ENCODE measurements at places on chromosomes 6 and 20. TPM values are rescaled to one million over a fixed set of nuclear protein-coding genes. Genes with fewer than 3 reads are reported as not detected.

DNA sequence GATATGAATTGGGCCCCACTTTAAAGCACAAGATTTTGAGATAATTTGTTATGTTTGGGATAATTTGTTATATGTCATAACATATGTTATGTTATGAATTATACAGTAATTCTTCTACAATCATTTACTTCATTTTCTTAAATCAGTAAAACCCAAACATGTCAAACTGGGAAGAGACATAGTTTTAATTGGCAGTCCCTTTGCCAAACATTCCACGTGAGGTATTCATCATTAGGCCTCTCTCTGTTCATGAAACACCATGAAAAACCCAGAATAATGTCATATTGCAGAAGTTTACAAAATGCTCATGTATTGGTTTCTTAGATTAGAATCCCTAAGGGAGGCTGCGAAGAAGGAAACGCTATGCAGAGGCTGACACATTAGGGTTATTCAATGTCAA is 89.4 kb upstream of the PDE10A start:
- DNase-seq, result no peak

DNA sequence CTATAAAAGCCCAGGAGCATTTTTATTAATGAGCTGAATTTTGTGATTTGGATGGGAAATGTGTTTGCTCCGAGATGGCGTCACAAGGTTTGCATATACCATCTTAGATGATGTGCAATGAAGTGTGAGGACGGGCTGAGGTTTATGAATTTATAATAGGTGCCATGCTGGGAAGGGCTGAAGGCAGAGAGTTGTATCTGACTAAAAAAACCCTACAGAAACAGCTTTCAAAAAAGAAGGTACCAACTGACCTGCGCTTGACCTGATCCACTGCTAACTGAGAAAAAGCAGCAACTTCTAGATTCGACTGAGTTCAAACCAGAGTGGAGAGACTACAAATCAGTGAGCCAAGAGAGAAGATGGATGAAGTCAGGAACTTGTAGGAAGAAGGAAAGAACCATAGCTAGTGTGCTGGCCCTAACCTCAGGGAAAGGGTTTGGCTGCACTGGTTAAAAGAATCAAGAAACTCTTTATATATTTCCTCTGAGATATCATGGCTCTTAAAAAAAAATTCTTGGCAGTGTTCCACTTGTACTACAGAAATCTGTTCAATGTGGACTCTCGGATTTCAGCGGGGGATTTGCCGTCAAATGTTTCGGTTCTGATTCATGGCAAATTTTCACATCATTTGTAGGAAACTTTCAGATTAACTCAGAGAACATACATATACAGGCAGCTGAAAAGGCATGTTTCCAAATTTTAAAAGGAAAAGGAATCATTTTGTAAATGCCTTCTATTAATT is 56.5 kb upstream of the HDGFL1 start:
- peak; percentile 15 for DNase-seq

GRCh38 chr6:91420243-91420642 is 833.4 kb upstream of the MAP3K7 start:
- no peak for DNase-seq

GRCh38 chr20:51602131-51602530 is 59.6 kb upstream of the NFATC2 start:
- no peak for DNase-seq

- DNase-seq, result no peak
These were observed 1075.5 kb downstream of the KHDRBS2 start for GRCh38 chr6:61210549-61210948.

DNA sequence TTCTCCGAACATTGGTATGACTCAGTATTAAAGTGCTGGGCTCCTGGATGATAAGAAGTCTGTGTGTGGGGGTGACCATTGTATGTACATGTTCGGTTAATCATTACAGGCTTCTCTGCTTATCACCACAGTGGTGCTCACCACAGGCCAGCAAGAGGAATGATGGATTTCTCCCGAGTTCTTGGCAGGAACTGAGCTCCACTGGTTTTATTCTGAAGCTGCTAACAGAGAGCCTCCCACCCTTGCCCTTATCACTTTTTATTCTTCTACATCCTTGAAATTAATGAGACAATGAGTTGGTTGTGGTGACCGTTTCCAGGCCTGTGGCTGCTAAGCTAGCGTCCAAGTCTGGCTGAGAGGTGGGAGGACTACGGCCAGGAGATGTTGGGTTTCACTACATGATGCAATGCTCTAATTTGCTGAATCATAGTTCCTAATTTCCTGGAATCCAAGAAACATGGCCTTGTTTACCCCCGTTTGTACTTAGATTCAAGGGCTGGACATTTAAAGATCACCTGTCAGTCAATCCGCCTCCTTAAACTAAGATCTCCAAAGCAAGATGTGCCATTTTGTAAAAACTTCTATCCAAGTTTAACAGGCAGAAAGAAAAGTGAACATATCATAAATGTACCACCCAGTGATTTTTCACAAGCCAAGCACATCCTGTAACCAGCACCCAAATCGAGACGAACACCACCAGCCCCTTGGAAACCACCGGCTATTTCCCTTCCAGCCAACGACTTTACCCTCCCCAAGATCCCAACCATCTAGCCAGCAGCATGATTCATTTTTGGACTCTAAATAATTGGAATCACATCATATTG is 172.5 kb downstream of the FOXA2 start:
- no peak for DNase-seq

DNA sequence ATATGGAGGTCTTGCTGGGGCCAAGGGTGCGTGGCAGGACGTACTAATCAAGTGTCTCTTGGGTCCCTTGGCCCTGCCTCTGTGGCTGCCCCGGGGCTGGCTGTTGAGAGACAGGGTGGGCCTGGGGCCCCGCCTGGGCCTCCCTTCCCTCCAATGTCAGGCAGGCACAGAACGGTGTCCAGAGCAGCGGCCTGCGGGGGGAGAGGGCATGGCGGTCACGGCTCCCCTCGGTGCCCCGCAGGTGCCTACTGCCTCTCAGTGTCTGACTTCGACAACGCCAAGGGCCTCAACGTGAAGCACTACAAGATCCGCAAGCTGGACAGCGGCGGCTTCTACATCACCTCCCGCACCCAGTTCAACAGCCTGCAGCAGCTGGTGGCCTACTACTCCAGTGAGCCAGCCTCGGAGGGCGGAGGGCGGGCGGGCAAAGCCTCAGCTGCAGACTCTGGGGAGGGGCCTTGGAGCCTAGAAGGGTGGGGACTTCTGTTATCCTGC is 50.0 kb downstream of the SRC start:
- DNase-seq, result peak; percentile 97

DNA sequence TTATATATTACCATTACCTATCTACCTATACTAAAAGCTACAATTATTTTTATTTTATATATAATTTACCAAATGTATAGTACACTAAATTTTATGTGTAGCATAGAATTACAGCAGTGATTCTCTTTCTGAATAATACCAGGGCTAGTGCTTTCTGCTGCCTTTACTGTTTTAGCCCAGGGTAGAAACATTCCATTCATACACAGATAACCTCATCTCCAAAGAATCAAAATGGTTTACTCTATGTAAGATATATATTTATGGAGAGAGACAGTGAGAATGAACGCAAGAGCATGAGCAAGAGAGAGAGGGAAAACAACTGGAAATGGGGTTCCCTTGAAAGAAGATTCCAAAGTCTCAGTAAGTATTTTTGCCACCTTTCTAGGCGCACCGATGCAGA is 56.3 kb upstream of the ATXN1 start:
- DNase-seq, result no peak

DNA sequence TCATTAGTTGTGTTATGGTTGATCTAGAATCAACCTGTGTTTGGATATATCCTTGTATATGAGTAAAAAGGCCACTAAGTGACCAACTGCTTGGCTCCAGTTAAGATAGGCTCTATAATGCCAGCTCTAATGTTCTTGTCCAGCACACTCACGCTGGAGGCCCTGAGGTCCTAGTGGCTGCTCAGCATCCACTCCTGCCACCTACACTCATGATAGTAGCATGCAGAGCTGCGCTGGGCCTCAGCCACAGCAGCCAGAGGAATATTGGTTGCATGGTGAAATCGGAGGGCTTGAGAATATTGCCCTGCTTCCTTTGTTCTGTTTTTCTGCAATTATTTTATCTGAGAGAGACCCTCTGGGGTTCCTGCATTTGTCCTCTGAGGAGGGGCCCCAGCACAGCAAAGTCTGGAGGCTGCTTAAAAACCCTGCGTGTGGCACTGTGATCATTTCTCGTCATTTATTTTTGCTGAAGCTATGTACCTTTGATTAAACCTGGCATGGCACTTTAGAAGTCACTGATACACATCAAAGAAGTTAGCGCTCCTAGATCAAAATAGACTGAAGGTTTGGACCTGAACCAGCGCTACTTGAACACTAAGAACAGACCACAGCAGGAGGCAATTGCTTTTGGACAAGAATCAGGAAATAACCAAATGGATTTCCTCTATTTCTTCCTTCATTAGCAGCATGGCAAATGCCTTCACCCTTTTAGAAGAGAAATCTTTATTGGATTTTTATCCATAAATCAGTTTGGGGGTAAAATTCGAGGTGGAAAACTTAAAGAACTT is 398.4 kb upstream of the ID4 start:
- no peak for DNase-seq

DNA sequence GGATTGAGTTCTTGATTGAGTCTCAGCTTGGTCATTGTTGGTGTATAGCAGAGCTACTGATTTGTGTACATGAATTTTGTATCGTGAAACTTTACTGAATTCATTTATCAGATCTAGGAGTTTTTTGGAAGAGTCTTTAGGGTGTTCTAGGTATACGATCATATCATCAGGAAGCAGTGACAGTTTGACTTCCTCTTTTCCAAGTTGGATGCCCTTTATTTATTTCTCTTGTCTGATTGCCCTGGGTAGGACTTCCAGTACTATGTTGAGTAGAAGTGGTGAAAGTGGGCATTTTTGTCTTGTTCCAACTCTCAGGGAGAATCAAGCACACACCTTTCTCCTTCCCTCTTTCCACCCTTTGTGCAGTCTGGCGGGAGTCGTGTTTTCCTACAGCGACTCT is 26.4 kb downstream of the RPP40 start:
- DNase-seq, result no peak

SRMS gene
- not detected for total RNA-seq

SLA2 gene
- total RNA-seq, result 0.06 TPM

SPAG4 gene
- total RNA-seq, result 3.5 TPM

TCP11 gene
- not detected for total RNA-seq

TUBB2B gene
- total RNA-seq, result 54.1 TPM

PAQR8 gene
- 3.4 TPM for total RNA-seq

All from SJCRH30 (cell line).